ENCODE measurements at places on chromosomes 5 and 9. TPM values are rescaled to one million over a fixed set of nuclear protein-coding genes. Genes with fewer than 3 reads are reported as not detected.

GCNT4 gene
- 0.30 TPM for total RNA-seq

PCDHB9 gene
- total RNA-seq: 0.15 TPM

IRX1 gene
- total RNA-seq: under 0.01 TPM

ZNF367 gene
- total RNA-seq: 6.7 TPM

PHF24 gene
- total RNA-seq: not detected

RECK gene
- total RNA-seq: 14.7 TPM

HAVCR1 gene
- total RNA-seq: not detected

SURF4 gene
- 443 TPM for total RNA-seq

STK32A gene
- total RNA-seq: not detected

MGAT1 gene
- 70.5 TPM for total RNA-seq

ANKRD31 gene
- total RNA-seq: not detected

LRRC26 gene
- total RNA-seq: not detected

AK8 gene
- 0.30 TPM for total RNA-seq

ST8SIA4 gene
- 8.7 TPM for total RNA-seq

F12 gene
- 1.7 TPM for total RNA-seq

CDC20B gene
- under 0.01 TPM for total RNA-seq

CEP72 gene
- 4.2 TPM for total RNA-seq

PCDHA1 gene
- total RNA-seq: 0.32 TPM

SLCO4C1 gene
- total RNA-seq: not detected

ENHO gene
- total RNA-seq: not detected

BARHL1 gene
- total RNA-seq: not detected

SPOCK1 gene
- total RNA-seq: 85.6 TPM

ZDHHC12 gene
- total RNA-seq: 40.0 TPM

MCIDAS gene
- total RNA-seq: not detected

INVS gene
- total RNA-seq: 32.1 TPM

SH3GL2 gene
- not detected for total RNA-seq

TCF7 gene
- total RNA-seq: 0.65 TPM

SCGB3A2 gene
- total RNA-seq: not detected

CD14 gene
- total RNA-seq: 1.2 TPM

SLC45A2 gene
- total RNA-seq: not detected

EPB41L4A gene
- 8.8 TPM for total RNA-seq

CER1 gene
- total RNA-seq: not detected

ADGRD2 gene
- not detected for total RNA-seq

SPATA9 gene
- not detected for total RNA-seq
